SW 1271 (cell line): ENCODE measurements at places on chromosomes 3 and 15.

GRCh38 chr3:13863965-13864595, 15.8 kb downstream of the WNT7A start:
- no peak for DNase-seq

DNA sequence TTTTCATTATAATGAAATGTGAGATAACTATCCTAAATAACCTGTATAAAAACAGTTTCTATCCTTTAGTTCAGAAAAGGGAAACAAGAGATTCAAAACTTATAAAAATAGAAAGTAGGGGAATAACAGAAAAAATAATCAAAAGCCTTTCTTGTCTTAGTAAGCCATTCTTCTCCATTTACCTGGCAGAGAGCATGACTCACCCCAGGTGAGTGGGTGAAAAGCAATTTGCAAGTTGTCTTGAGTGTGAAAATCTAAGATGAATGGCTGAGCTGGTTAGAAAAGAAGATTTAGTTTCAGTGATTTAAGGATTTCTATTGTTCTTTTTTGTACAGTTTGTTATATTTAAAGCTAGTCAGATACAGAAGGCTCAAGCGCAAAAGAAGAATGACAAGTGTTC, 702.0 kb downstream of the GRM7 start:
- no peak for DNase-seq

- DNase-seq, result no peak
Observed at GRCh38 chr3:713006-713621, 379.7 kb upstream of the CNTN6 start.

- no peak for DNase-seq
Observed at GRCh38 chr3:65334045-65334665, 646.4 kb upstream of the ADAMTS9 start.
